ENCODE measurements at places on chromosomes 3 and 15.

DNA sequence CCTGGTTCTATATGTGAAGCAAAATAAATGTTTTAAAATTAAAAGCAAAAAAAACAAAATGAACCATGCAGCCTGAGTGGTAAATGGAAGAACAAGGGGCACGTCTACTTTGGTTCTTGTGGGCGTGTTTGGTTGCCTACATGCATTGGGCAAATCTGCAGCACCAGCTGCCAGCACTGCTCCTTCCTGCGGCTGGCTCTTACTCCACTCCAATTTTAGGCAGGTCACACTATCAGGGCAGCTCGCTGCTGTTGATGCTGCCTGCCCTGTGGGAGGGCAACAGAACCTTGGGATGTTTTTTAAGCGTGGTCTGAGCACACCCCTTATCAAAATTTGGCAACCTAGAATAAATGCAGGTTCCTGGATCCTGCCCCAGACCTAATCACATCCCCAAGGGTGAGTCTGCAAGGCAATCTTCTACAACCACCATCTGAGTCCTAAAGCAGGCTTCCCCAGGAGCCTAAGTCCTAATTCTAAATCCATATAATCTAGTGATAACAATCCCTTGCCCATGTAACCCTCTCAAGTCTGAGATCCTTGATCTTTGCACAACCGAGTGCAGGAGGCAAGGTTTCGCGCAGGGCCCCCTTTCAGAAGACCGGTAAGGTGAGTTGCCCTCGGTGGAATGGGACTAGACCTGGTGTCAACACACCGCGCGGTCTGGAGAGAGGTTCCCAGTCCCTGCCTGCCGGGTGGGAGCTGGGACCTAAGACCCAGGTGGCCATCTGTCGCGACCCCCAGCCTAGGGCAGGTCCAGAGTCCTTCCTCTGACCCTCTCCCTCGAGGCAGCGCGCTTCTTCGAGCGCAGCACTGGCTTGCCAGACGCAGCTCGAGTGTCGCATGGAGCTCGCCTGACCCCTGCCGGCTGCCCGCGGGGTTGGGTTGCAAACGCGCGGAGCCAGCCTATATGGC is 15.9 kb downstream of the IVD start:
- peak; percentile 85 for DNase-seq

- no peak for DNase-seq
These were observed 20.8 kb downstream of the FEM1B start for GRCh38 chr15:68298336-68298735.

DNA sequence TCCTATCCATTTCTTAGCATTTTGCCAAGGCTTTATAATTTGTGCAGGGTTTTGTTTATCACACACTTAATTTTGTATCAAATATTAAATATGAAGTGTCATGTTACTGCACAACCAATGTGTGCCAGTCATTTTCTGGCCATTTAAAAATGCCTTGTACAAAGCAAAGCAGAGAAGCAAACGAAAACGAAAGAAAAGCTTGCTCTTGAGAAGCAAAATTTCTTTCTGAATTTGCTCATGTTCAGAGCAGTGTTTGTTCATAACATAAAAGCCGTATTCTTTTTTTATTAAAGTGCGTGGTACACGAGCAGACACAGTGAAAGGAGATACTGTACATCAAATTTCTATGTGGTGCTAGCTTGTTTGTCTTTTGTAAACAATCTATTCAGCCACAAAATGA is 792.6 kb downstream of the NAALADL2 start:
- DNase-seq = no peak

GRCh38 chr3:157610876-157611535 is 107.8 kb upstream of the VEPH1 start:
- no peak for DNase-seq

DNA sequence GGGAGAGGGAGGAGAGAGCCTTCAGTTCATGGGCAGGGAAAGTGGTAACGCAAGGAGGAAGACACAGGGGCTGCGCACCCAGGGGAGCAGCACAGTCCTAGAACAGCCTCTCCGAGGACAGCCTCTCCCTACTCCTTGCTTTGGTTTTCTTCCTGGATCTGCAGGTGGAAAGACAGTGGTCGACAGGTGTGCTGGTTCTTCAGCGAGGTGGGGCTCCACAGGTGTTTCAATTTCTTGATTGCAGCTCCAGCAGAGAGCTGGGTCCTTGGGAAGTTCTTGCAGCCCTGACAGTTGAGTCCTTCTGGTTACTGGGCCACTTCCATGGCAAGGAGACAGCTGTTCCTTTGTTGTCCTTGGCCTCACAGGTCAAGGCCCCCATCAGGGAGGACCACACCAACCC is 220.7 kb upstream of the NR2F2 start:
- no peak for DNase-seq

- no peak for DNase-seq
These were observed 3.9 kb upstream of the PLCH1 start for GRCh38 chr3:155748611-155749365.

DNA sequence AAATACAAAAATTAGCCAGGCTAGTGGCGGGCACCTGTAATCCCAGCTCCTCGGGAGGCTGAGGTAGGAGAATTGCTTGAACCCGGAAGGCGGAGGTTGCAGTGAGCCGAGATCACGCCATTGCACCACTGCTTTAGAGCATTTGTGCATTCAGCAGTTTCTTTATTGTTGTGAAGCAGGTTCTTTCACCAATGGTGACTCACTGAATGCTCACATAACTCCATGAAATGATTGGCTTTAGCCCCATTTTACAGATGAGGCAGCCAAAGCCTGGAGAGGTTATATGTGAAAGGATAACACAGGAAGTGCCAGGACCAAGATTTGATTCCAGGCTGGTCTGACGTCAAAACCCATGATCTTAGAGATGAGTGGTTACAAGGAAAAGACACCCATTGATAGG is 195.2 kb downstream of the SLCO3A1 start:
- DNase-seq = no peak

DNA sequence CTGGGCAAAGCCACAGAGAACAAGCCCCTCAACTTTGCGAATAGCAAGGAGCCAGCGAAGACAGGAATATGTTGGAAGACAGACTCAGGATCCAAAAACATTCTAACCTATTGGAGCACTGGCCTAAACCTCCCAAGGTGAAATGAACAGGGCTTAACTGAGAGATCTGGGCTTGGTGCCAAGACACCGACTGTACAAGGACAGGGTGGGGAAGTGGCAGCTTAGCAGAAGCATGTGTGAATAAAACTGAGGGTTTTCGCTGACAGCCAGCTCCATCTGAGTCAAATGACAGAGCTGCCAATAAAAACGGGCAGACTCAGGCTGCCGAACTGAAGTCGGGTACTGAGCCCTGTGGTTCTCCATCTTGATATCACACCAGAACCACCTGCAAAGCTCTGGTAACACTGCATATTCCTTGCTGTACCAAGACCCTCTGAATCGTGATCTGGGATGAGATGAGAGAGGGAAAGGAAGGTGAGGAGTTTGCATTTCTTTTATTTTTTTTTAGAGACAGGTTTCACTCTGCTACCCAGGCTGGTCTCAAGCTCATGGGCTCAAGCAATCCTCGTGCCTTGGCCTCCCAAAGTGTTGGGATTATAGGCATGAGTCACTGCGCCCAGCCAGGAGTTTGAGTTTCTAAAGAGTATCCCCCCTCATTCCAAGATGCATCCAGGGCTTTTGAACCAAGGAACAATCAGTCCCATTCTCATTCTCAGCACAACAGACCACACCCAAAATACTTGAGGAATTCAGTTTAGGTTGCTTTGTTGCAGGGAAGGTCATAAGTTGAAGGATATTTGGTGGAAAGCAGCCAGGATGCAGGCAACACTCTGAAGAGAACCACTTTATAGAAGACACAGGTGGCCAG is 6.0 kb upstream of the PLCB2 start:
- DNase-seq = peak; percentile 97

All from thyroid gland (tissue), 4 donors.